ENCODE measurements at places on chromosomes 2 and 18.
A peak's percentile ranks its signal among the peaks of the same experiment; 100 is the strongest.

GRCh38 chr18:10475276-10475653 is 20.8 kb downstream of the APCDD1 start:
- DNase-seq: no peak

GRCh38 chr2:15302154-15302553 is 259.0 kb downstream of the NBAS start:
- no peak for DNase-seq

DNA sequence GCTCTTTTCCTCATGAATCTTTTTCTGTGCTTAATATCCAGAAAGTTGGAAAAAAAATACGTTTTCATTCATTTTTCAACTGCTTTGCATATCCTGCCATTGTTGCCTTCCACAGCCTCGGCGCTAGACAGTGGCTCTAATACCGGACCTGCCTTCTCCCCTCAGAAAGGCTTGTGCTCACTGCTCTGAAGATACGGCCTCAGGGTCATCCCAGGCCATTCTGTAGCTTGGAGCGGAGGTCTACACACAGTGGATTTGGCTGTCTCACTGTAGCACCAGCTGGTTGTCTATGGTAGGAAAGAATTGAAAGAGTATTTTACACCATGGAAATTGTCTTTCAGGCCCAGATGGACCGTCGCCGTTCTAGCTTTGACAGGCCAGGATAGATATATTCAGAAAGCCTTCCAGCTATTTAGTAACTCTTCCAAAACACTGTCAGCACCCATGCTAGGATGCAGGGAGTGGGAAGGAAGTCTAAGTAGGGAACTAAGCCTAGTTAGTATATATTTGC is 242.0 kb downstream of the TMEM182 start:
- no peak for DNase-seq

- no peak for DNase-seq
Observed at GRCh38 chr2:201880993-201881611, 74.8 kb downstream of the CDK15 start.

DNA sequence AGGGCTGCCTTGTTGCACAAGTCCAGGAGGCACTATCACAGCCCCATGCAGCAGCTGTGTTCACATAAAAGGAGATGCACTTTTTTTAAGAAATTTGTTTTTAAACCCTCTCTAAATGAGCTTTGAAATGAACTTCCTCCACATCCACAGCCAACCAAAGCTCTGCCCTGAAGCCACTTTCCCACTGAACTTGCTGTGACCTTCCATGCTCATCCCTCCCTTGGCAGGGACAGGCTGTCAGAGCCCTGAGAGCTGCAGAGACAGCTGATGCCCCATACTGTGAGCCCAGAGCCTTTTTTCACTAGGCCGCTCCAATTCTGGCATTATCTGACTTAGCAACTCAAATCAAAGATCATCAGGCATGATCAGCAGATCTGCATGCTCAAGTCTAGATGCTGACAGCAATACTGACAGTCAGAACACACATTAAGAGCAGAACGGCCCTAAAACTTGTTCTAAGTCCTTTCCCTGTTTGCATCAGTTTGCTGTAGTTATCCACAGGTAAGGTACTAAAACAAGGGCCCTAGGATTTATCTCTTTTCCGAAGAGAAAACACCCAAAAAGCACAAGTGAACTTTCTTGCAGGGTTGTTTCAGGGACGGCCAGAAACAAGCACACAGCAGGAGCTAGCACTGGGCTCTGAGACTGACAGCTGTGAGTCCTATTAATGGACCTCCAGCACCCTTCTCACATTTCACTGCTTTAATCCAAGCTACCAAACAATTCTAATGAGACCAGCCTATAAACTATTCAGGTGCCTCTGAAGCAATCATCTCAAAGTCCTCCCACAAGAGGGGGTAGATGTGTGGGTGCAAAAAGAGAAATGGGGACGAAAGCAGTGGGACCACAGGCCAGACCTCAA is 34.9 kb downstream of the RNU4ATAC start:
- no peak for DNase-seq

GRCh38 chr2:124131276-124131675 is 106.2 kb downstream of the CNTNAP5 start:
- no peak for DNase-seq

- DNase-seq: no peak
Observed at GRCh38 chr2:53075760-53076159, 691.8 kb upstream of the CHAC2 start.

GRCh38 chr2:15788830-15789229 is 151.5 kb upstream of the MYCN start:
- DNase-seq: no peak

DNA sequence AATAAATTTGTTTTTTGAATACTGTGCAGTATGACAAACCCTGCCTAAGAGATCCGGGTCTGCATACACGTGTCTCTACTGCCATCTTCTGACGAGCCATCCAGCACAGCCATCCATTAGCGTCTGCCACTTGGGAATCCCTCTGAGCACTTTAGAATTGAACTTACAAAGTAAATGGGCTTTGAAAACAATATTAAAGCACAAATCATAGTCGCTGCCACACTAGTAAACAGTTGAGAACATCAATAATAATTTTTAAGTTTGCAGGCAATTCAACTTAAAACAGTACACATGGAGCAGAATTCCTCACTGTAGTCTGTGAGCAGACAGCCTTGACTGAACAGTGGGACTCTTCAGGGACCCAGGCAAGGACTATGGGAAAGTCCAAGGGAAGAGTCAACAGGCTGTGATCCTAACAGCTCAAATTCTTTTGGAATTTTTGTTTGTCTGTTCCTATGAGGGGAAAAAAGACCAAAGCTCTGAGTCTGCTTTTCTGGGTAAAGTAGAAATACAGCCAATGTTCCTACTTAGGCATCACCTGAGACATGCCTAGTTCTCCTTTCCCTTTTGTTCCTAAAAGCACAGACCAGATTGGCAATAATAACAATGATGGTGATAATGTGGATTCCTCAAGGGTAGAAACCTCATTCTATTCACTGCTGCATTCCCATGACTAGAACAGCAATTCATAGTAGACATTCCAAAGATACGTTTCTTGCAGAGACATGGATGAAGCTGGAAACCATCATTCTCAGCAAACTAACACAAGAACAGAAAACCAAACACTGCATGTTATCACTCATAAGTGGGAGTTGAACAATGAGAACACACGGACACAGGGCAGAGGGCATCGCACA is 92.9 kb downstream of the MREG start:
- peak; percentile 47 for DNase-seq

DNA sequence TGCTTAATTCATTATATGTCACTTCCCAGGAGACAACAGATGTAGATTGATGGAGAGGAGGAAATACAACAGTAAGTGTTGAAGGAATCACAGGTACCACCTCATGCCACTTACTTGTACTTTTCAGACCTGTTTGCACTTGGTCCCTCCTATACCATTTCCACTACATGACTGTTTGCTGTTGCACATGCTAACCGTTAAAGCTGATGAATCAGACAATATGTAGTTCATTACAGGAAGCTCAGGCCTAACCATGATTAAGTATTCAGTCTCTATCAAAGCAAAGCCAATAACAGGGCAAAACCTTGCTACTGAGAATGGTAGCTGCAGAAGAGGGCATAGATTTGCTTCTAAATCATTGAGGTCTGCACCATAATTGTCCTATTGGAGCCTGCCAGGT is 30.2 kb upstream of the GRP start:
- no peak for DNase-seq

DNA sequence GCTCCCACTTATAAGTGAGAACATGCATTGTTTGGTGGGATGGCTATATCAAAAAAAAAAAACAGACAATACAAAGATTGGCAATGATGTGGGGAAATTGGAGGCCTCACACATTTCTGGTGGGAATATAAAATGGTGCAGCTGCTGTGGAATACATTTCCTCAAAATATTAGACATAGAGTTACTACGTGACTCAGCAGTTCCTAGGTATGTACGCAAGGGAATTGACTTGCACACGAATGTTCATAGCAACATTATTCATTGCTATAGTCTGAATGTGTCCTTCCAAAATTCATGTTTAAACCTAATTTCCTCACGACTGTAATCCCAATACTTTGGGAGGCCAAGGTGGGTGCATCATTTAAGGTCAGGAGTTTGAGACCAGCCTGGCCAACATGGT is 2.3 kb upstream of the ARHGEF33 start:
- DNase-seq: no peak
